ENCODE measurements at places on chromosomes 2 and 18. TPM values are rescaled to one million over a fixed set of nuclear protein-coding genes. Genes with fewer than 3 reads are reported as not detected.

- peak; percentile 28 for DNase-seq
Observed at GRCh38 chr18:27599202-27599829, 414.2 kb upstream of the CHST9 start.

DNA sequence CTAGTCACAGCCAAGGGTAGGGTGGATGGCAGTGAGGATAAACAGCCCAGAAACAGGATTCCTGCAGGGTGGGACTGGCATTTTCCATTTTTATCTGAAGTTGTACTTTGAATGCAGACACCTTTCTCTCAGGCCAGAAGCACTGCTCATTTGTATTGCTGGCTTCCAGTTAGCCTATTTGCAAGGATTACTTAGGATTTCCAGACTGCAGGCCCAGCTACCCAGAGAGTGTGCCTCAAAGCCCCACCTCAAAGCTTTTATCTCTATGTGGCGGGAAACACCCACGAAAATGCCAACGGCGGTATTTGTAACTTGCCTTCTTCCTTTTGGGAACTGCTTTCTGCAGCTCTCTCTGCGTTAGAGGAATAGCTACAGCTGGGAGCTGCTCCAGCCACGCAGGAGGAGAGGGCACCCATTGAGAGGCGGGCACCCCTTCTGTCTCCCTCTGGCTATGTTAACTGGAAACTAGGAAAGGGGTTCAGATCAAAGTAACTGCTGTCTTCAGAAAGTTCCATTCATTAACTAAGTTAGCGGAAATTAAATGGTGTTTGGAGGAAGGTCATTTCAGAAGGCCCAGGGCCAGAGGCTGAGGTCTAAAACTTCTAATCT, 144.9 kb downstream of the TGIF1 start:
- DNase-seq = peak; percentile 38

GRCh38 chr2:193703411-193703810, 1508.7 kb upstream of the TMEFF2 start:
- no peak for DNase-seq

DNA sequence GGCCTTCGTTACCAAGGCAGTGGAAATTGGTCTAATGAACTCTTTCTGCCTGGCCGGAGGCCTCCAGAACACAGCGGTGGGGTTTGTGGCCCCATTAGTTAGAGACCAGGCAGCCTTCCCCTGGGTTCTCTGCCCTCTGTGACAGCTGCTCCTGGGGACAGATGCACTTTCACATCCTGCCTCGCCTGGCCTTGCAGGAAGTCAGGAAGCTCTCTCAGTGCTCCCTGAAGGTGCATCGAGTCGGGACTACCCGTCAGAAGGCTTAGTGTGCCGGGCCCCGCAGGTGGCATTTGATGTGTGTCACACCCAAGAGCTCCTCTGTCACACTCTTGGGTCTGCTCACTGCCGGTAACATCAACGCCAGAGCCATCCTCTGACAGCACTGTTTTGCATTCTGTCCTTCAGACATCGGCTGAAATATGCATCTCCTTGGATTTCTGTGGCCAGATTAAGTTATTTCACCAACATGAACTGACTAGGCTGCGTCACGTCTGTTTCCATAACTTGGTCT, 158.3 kb downstream of the LDLRAD4 start:
- DNase-seq = no peak

The EPHA4 gene
- 5.1 TPM for total RNA-seq

Data from Daoy (cell line).